ENCODE measurements at places on chromosomes 13 and 19. TPM values are rescaled to one million over a fixed set of nuclear protein-coding genes. Genes with fewer than 3 reads are reported as not detected.
A peak's percentile ranks its signal among the peaks of the same experiment; 100 is the strongest.

Gene HCST
- 7.2 TPM for total RNA-seq

Gene KLK8
- 13.4 TPM for total RNA-seq

- peaks cover 3% of the 10 kb centered on the region for H3K36me3 ChIP-seq
- H3K27ac ChIP-seq: peak overlapping the region; percentile 97
- no peaks in the 10 kb centered on the region for H3K27me3 ChIP-seq
These were observed 2.3 kb downstream of the WDR83 start for GRCh38 chr19:12668932-12669269.

GRCh38 chr13:31909864-31910551, 121.6 kb upstream of the FRY start:
- H3K36me3 ChIP-seq: no peaks in the 10 kb centered on the region
- no peak for DNase-seq
- no peaks in the 10 kb centered on the region for H3K4me1 ChIP-seq
- H3K27me3 ChIP-seq: no peaks in the 10 kb centered on the region
- no peak overlapping the region for H3K27ac ChIP-seq
- H3K4me3 ChIP-seq: no peak overlapping the region

GRCh38 chr13:97027162-97027554, 32.9 kb upstream of the OXGR1 start:
- no peak for DNase-seq
- no peaks in the 10 kb centered on the region for H3K36me3 ChIP-seq
- H3K27ac ChIP-seq: peak overlapping the region; percentile 67
- H3K4me3 ChIP-seq: no peak overlapping the region
- no peaks in the 10 kb centered on the region for H3K27me3 ChIP-seq
- no peaks in the 10 kb centered on the region for H3K4me1 ChIP-seq

DNA sequence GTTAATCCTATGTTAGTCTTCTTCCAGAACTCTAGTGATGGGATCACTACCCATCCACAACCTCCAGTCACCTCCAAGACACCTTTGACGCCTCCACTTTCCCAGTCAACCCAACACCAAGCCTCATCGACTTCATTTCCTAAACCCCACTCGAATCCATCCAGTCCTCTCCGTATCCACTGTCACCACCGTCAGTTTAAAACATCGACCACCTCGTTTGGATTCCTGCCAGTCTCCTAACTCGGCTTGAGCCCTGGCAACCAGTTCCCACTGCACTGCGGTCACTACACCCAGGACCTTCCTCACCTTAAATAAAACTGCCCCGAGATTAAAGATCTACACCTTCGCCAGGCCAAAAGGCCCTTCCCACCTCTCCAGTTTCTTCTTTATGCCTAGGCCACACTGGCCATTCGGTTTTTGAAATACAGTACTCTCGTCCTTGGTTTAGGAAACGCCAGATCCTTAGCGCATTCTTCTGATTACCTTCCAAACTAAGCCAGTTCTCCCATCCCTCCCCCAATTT, 1.2 kb downstream of the MTIF3 start:
- peak overlapping the region; percentile 98 for H3K27ac ChIP-seq
- DNase-seq: no peak
- no peaks in the 10 kb centered on the region for H3K27me3 ChIP-seq
- no peaks in the 10 kb centered on the region for H3K4me1 ChIP-seq
- H3K36me3 ChIP-seq: no peaks in the 10 kb centered on the region

DNA sequence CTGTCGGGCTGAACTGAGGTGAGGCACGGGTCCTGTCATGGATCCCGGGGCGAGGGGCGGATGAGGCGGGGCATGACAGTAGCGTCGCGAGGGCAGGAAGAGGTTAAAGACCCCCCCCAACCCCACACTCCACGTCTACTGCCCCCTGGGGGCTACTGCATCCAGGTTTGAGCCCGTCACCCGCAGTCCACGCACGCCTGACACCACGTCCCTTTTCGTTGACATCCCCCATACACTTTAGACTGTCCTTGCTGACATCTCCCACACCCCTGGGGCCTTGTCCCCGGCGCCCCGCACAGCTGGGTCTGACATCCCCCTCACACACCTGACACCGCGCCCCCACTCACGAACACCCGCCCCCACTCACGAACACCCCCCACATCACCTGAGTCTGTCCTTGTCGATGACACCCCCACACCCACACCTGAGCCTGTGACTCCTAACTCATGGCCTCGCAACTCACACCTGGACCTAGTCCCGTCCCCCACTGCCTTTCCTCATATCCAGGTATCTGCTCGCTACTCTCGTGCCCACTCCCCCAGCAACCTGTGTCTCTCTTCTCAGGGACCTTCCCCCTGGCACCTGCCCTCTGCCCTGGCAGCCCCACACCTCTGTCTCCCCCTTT, 416 bp downstream of the SLC25A42 start:
- no peaks in the 10 kb centered on the region for H3K36me3 ChIP-seq
- no peaks in the 10 kb centered on the region for H3K27me3 ChIP-seq
- peak overlapping the region; percentile 73 for H3K4me3 ChIP-seq
- H3K27ac ChIP-seq: peak overlapping the region; percentile 88
- H3K4me1 ChIP-seq: peaks cover 9% of the 10 kb centered on the region

DNA sequence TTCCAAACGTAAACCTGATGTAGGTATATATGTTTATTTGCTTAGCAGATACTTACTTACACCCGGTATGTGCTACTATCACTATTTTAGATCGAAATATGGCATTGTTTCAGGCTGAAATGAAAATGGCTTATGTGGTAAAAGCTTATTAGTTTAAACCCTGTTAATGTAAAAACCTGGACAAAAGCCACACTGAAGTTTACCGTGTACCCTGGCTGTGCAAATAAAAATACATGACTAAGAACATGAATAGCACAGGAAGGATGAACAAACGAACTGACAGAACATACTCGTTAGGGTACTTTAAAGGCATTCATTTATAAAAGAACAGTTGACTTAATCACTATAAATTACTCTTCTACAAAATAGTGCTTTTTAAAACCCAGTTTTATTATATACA, 6.6 kb downstream of the CLDN10 start:
- H3K27me3 ChIP-seq: peaks cover 21% of the 10 kb centered on the region
- DNase-seq: no peak
- peaks cover 3% of the 10 kb centered on the region for H3K36me3 ChIP-seq
- no peaks in the 10 kb centered on the region for H3K4me1 ChIP-seq
- no peak overlapping the region for H3K27ac ChIP-seq

GRCh38 chr13:89902223-89902622, 1445.3 kb upstream of the MIR17HG start:
- H3K27me3 ChIP-seq: no peaks in the 10 kb centered on the region
- no peak overlapping the region for H3K4me3 ChIP-seq

DNA sequence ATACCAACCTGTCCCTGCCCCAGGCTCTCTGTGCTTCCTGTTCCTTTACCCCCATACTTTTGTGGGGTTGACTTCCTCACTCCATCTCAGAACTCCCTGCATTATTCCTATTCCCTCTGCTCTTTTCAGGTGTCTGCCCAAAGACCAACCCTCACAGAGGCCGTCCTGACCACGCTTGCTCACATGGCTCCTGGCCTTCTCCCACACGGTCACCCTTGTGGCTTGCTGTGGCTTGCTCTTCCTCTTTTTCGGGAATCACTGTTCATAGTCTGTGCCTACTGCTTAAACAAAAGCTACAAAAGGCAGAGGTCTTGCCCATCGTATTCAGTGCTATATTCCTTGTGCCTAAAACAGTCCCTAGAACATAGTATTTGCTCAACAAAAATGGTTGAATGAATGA, 25.2 kb upstream of the ARGLU1 start:
- H3K27me3 ChIP-seq: no peaks in the 10 kb centered on the region
- no peak for DNase-seq
- H3K4me1 ChIP-seq: no peaks in the 10 kb centered on the region
- H3K4me3 ChIP-seq: no peak overlapping the region
- no peaks in the 10 kb centered on the region for H3K36me3 ChIP-seq
- no peak overlapping the region for H3K27ac ChIP-seq

DNA sequence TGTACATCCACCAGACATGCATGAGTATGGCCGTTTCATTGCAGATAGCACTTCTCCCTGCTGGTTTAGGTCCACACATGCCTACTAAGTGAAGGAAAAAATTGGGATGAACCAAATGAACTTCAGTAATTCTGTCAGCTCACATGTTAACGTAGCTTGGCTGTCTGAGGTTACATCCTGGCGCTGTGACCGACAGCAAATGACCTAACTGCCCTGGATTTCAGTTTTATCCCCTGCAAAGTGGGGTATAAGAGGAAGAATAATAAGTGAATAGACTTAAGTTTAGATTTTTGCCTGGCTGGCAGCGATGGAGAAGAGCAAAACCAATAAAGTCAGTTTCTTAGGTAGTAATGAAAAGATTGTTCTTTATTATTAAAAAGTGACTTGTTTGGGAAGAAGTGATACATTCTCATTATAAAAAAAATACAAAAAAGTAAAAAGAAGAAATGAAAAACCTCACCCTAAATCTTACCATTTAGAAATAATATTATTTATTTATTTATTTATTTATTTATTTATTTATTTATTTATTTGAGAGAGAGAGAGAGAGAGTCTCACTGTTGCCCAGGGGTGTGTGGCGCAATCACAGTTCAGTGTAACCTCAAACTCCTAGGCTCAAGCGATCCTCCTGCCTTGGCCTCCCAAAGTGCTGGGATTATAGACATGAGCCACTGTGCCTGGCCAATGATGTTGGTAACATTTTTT, 4.2 kb upstream of the RNF113B start:
- no peak overlapping the region for H3K27ac ChIP-seq
- no peaks in the 10 kb centered on the region for H3K4me1 ChIP-seq
- H3K4me3 ChIP-seq: no peak overlapping the region
- no peaks in the 10 kb centered on the region for H3K27me3 ChIP-seq
- H3K36me3 ChIP-seq: no peaks in the 10 kb centered on the region

- no peak overlapping the region for H3K27ac ChIP-seq
- H3K4me3 ChIP-seq: no peak overlapping the region
- no peaks in the 10 kb centered on the region for H3K27me3 ChIP-seq
- H3K4me1 ChIP-seq: no peaks in the 10 kb centered on the region
- no peak for DNase-seq
- H3K36me3 ChIP-seq: no peaks in the 10 kb centered on the region
These were observed 39.6 kb downstream of the F2RL3 start for GRCh38 chr19:16928351-16928750.
